ENCODE measurements at places on chromosomes 1 and 21.
A peak's percentile ranks its signal among the peaks of the same experiment; 100 is the strongest.

DNA sequence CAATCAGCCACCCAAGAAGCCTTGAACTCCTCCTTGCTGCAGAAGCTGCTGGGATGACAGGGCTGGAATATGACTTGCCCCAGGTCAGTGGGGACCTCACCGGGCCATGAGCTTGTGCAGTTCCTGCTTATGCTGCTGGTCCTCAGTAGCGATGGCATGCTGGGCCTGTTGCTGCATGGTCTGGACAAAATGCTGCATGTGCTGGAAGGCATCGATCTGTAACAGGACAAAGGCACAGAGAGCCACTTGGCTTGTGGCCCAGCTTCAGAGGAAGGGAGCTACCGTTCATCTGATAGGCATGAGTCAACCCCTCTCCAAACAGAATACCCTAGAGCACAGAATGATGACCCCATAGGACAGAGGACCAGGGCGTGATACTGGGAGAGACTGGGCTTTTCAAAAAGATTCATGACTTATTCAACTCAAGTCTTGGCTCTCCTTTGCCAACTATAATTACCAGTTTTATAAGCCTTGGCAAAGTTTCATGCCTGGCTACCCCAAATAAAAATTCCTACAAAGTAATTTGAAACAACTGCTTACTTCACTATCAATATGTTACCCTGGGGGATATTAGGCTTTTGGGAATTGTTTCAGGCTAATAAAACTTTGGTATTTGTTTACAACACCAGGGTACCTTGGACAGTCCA, 34.7 kb upstream of the EXOSC10 start:
- DNase-seq = peak; percentile 67

DNA sequence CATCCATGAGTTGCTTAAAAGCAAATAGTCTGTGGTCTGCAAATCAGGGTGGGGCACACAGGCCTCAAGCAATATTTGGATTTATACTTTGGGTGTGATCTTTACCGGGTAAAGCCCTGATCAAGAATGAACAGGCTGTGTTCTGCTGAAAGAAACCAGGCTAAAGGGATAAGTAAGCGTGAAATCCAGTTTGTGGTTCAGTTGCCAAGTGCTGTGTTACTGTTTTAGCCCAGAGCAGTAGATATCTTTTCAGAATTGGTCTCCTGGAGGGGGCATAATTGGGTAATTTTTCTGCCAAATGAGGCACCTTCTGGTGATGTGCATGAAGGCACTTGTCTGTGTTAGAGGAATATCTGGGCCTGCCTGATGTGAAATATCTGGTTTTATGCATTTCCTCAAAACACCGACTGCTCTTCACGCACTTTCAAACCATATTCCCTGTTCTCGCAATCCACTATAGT, 21.4 kb downstream of the AIM2 start:
- DNase-seq = peak; percentile 33

DNA sequence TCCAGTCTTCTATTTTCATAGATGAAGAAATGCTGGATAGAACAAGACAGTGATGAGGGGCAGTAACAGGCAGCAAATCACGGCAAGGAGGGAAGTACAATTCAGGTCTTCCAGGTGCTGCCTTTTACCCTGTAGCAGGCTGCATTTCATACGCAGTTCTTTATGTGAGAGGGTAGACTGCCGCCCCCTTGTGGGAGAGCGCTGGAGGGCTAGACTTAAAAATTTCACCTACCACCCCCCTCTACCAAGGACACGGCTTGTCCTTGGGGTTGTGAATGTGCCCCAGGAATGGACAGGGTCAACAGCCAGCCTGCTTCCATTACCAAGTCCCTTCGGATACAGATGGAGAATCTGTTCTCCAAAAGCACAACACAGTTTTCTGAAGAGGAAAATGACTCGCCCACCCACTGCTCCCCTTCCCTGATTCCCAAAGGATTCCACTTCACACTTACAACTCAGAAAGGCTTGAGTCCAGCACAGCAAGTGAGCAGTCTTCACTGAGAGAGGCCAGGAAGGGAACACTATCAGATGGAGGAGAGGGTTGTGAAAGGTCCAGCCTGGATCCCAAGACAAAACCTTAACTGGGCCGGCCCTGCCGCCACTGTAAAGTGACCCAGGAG, 7.4 kb downstream of the WDR77 start:
- no peak for DNase-seq

- DNase-seq = no peak
Measured at GRCh38 chr1:19651141-19651737, 7.1 kb downstream of the NBL1 start.

DNA sequence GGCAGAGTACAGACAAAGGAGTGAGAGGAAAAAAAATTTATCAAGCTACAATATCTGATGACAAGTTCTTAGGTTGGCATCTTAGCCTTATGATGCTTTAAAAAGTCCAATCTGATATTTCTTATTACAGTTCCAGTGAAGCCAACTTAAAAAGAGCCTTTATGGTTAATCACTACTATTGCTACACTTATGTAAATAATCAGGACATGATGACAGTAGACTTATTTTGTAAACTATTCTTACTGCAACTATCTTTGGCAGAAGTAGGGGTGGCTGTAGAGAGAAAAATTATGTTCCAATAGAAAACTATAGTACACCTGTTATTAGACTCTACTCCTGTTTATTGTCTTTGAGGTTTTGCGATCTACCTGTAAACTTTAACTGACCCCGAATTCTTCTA, 25.8 kb upstream of the NUF2 start:
- DNase-seq = no peak

DNA sequence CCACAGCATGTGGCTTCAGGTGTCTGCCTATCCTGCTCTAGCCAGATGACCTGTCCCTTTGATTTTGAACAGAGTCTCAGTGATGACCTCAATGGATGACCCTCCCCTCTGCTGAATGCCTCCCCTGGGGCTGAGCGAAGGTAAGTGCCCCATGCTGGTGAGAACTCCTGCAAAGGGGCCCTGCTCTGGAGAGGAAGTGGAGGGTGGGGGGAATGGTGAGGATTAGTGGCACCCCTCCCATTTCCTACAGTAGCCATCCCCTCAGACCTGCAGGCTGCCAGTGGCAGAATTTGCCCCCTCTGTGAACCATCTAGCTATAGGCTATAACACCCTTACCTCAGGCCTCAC, 3.7 kb upstream of the PMVK start:
- no peak for DNase-seq

DNA sequence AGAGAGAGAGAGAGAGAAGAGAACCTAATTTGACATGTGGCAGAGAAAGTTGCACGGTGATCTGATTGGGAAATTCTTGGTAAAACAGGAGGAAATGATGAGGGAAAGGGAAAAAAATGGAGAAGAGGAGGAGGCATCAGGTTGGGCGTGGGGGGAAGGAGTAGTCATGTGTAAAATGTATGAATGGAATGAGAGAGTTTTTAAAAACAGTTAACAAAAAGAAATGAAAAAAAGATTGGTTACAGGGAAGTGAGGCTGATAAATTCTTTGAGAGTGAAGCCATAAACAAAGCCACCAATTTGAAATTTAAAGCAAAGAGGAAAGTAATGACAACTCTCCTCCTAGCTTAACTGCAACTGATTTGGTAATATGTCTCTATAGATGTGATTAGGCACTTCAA, 409.2 kb downstream of the USH2A start:
- no peak for DNase-seq

GRCh38 chr1:65063025-65063424, 85.0 kb upstream of the AK4 start:
- DNase-seq = no peak

GRCh38 chr1:232137066-232137465, 492.9 kb downstream of the SIPA1L2 start:
- DNase-seq = no peak

DNA sequence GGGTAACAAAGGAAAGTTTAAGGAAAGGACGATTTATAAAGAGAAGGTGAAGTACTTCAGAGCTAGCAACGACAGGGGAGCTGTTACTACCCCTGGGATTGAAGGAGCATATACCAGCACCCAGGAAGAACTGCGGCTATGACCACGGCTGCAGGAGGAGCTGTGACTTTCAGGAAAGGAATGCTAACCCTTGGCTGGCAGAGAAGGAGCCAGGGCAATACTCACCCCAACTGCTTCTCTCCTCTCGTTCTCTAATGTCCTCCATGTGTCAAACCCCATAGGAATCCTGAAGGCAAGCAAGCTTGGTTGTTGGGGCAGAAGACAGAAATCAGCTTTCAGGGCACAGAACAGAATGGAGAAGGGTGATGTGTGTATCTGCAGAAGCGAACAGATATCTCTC, 120.5 kb downstream of the TMEM53 start:
- peak; percentile 85 for DNase-seq

DNA sequence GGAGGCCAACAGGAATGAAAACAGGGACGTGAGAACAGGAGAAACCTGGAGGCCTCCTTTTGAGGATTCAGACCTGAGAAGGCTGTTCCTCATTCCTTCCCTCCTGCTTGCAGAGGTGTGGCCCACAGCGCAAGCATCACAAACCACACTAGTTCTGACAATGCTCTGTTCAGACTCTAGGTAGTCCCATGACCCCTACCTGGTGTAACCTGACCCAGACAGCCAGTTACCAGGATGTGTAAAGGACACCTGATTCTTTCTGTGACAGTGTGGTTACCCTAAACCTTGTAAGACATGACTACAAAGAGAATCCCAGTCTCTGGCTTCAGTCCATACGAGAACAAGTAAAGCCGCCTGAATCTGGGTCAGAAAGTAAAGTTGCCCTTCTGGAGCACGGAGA, 3.2 kb downstream of the MECR start:
- DNase-seq = no peak

- DNase-seq = no peak
Measured at GRCh38 chr1:63773496-63773814, 362 bp upstream of the ROR1 start.

- DNase-seq = no peak
Measured at GRCh38 chr21:25997788-25998611, 172.6 kb downstream of the APP start.

GRCh38 chr21:42845296-42845965, 33.9 kb downstream of the WDR4 start:
- no peak for DNase-seq

DNA sequence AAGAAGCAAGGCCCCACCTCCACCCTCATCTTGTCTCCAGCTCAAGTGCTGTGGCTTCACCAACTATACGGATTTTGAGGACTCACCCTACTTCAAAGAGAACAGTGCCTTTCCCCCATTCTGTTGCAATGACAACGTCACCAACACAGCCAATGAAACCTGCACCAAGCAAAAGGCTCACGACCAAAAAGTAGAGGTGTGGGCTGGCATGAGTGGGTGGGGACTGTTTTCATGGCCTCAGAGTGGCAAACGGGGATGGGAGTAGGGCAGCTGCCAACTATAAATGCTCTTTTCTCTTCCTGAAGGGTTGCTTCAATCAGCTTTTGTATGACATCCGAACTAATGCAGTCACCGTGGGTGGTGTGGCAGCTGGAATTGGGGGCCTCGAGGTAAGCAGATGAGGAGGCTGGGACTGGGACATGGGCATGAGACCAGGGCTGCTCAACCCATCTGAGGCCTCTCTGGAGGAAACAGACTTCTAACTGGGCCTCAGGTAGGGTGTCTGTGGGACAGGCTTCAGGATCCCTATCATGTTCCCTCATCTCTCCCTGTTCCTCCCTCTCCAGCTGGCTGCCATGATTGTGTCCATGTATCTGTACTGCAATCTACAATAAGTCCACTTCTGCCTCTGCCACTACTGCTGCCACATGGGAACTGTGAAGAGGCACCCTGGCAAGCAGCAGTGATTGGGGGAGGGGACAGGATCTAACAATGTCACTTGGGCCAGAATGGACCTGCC, 8.8 kb upstream of the P3R3URF start:
- no peak for DNase-seq

DNA sequence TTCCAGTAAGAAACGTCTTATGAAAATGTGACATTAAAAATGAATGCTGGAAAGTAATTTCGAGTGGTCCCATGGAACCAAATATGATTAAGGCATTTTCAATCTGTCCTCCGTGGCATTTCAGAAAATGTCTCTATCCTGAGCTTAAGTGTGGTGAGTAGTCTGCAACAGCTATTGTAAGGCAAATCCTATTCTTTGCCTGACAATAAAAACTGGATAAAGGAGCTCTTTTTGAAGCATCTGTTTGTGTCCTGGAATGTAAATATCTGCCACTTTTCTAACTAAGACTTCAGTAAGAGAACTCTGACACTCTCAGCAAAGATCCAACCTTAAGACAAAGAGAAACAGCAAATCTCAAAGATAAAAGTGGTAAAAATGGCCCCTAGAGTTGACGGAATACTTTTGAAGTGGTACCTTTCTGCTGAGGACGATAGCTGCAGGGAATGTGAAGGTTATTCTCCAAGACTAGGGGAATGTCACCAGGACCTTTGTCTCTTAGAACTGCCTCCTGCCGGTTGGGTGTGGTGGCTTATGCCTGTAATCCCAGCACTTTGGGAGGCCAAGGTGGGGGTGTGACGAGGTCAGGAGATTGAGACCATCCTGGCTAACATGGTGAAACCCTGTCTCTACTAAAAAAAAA, 486.7 kb upstream of the ZP4 start:
- DNase-seq = no peak

GRCh38 chr1:207883104-207883651, 27.7 kb downstream of the CD34 start:
- no peak for DNase-seq

GRCh38 chr1:74766579-74766978, 33.6 kb downstream of the TYW3 start:
- no peak for DNase-seq

GRCh38 chr1:222897527-222898190, 82.8 kb downstream of the DISP1 start:
- DNase-seq = no peak

DNA sequence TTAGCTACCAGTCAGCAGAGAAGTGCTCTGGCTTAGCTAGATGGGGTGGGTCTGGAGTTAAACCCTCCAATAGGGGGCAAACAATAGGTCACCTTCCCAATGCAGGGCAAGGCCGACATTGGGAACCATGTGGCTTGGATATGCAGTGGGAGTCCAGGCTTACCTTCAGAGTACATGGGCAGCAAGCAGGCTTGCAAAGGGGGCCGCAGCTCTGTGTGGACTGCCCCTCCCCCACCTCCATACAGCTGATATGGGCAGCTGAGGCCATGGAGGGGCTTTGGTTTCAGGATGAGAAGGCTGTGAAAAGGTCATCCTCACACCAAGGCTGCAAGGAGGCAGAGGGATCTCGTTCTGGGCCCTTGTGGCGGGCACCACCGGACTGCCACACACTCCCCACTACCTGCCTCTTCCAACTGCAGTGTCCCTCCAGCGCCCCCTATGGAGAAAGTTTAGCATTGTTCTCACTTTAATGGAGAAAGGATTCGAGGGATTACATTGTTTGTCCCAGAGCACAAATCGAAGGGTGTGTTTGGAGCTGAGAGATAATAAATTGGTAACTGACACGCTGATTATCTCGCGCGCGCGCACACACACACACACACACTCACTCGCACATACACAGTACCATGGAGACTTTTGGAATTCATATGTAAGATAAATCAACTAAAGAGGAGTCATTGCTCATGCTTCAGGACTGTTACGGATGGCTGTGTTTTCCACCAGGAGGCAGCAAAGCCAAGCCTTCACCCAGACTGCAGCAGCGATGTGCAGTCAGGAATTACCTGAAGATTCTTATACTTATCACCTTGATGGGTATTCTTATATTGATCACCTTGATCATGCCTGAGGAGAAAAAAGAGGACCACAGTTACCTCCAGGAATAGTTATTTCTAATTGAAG, 7.0 kb upstream of the SMCP start:
- DNase-seq = peak; percentile 64

Measured in RWPE1 (cell line).